ENCODE measurements at places on chromosomes 1 and 21.

DNA sequence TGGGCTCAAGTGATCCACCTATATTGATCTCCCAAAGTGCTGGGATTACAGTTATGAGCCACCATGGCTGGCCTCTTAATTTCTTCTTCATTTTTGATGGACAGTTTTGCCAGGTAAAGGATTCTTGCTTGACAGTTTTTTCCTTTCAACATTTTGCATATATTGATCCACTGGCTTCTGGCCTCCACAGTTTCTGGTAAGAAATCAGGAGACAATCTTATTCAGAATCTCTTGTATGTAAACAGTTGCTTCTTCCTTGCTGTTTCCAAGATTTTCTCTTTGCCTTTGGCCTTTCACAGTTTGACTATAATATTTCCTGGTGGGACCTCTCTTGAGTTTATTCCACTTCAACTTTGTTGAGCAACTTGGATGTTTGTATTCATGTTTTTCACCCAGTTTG lies 20.1 kb upstream of the KLF18 start:
- DNase-seq, result no peak

- DNase-seq, result no peak
These were observed 599.0 kb downstream of the AGBL4 start for GRCh38 chr1:49424782-49425181.

DNA sequence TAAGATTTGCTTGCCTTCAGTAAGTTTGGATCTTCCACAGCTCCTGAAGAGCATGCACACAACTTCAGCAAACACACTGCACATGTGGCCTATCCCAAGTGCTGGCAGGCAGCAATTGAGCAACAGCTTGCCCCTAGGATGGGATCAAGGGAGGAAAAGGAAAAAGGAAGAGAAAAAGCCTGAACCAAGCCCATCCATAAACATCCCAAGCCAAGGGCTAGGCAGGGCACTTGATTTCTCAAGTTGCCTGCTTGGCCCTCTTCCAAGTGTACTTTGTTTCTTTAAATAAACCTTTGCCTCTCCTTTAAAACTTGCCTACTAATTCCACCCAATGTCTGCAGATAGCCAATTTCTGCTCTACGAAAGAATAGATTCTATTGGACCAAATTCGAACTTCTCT lies 49.0 kb upstream of the OLFM3 start:
- no peak for DNase-seq

DNA sequence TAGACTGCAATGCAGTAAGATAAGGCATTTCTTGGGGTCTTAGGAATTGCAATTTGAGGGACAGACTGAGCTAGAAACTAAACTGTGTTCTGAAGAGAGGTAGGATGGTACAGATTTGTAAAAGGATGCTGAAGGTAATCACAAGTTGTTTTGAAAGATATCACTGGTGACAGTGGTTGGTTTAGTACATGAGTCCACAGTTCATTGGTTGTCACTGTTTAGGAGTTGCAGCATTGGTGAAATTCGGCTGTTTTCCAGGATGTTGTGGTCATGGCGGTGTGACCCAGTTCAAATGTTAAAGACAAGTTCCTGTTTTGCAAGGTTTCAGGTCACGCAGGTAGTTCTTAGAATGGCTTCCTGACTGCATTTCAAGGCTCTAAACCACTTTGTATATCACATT lies 292.8 kb upstream of the B3GALT2 start:
- DNase-seq, result no peak

DNA sequence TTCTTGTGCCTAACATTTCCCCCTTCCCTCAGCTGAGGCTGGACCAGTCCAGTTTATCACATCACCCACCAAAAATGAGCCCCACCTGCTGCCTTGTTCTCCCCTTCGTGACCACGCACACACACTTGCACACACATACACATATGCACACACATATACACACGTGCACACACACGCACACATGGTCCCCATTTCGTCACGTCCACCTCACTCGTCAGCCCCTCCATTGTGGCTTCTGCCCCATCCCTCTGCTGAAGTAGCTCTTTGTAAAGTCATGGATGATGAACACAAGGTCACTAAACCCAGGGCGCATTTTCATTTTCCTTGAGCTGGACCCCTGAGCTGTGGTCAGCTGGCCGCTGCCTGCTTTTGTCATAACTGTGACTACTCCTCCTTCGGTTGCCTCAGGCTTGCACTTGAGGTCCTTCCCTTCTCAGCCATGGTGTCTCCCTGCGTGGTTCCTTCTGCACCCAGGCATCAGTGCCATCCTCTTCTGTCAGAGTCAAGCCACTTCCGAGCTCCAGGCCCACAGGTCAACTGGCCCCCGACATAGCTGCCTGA lies 93.8 kb downstream of the SYT2 start:
- no peak for DNase-seq

DNA sequence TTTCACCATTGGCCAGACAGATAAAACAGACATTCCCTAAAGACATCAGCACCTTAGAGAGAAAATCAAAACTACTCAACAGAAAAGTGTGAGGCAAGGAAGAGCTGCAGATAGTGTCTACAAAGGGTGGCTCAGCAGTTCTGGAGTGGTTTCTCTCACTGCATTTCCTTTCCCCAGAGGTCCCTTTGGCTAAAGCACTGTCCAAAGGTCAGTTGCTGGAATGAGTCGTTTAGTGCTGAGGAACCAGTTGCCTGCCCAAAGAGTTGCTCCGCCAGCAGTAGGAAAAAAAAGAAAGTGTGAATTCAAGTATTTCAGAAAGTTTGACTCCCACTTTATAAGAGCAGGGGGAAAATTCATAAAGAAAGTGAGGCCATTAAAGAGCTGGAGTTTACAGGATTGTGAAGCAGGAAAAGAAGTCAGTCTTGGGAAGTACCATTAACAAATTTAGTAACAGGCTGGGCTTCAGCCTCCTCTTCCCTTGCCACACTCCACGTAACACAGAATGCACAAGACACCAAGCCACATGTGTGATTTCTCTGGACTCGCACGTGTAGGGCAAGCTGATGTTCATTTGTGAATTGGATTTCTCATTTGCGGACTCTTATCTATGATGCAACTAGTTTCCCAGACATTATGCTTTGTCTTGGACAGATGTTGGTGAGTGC lies 122.2 kb downstream of the RUNX1 start:
- DNase-seq, result no peak

- peak; percentile 81 for DNase-seq
These were observed 56.5 kb downstream of the IRF2BP2 start for GRCh38 chr1:234553240-234554188.

DNA sequence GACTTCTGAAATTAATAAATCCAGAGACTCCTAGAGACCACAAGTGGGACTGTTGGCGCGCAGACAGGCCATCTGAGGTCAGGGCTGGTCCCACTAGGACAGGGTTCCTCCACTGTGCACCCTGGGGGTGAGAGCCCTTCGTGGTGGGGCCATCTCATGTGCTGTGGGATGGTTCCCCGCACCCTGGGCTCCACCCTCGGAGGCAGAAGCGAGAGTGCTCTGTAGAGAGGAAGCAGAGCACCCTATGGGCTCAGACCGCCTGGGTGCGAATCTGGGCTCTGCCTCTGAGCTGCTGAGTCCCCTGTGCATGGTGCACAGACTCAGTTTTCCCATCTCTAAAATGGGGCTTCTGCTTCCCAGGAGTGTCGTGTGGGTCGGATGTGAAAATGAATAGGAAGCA lies 227.3 kb downstream of the NPHP4 start:
- DNase-seq, result no peak

DNA sequence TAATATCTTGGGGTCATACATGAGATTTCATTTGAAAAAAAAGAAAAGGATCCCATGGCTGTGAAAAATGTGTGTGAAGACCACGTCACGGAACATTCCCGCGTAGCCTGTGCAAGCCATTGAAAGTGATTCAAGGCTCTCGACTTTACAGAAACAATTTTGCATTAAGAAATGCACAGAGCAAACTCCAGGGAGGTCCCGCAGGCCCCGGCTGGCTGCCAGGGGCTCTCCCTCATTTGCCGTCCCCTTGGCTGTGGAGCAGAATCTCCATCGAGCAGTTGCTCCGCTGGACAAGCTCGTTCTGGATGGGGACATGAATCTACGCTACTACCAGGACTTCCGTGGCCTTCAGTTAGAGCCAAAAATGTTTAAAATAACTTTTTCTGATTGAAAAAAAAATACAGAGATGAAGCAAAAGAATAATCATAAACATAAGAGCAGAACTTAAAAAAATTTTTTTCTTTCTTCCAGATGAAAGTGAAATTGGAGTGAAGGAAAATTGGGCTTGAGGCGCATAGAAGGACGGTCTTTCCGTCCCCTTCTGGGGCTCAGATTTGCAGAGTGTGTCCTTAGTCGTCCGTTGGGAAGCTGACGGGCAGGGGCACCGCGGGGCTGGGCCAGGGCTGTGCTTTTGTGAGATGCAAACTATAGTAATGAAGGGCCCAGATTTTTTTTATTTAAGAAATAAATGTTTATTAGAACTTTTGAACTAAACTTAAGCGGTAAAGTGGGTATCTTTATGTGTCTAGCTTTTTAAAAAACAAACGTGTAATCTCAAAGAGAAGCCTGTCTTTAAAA lies 68.1 kb upstream of the ARHGEF16 start:
- DNase-seq, result no peak

- DNase-seq, result peak; percentile 83
These were observed at the start of gene MAD2L2 for GRCh38 chr1:11681071-11681771. Gene MAD2L2 (minus strand): TSS chr1:11681148. CDS start chr1:11680601, 547 bp downstream.

- no peak for DNase-seq
These were observed 12.9 kb upstream of the PDE9A start for GRCh38 chr21:42640486-42640885.

DNA sequence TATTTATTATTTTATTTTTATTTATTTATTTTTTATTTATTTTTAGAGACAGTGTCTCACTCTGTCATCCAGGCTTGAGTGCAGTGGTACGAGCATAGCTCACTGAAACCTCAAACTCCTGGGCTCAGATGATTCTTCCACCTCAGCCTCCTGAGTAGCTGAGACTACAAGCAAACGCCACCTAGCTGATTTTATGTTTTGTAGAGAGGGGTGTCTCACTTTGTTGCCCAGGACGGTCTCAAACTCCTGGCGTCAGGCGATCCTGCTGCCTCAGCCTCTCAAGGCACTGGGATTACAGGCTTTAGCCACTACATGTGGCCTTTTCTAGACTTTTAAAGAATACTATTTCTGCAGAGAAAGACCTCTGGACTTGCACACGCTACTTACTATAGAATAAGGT lies 61.3 kb upstream of the C1orf53 start:
- DNase-seq, result no peak

DNA sequence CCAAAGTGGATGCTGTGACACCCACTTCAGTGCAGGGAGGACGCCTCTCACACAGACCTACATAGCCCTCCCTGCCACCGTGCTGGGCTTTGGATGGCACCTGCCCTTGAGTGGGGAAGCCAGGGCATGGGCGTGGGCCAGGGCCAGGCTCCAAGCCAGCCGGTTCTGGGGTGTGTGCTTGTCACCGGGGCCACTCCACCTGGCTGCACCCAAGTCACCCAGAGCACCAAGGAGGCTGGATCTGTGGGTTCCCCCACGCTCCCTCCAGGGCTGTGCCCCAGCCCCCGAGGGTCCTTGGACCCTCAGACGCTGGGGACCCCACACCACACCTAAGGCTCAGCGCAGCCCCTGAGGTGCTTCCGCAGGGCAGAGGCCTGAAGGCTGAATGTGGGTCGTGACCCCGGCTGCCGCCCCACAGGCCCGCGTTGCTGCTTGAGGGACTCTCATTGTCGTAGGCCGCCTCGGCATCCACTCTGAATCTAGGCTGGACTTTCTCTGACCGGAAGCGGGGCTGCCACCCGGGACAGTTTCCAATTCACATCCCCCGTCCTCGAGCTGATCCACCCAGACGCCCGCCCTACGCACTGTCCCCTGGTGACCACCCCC lies 1.5 kb downstream of the MXRA8 start:
- DNase-seq, result no peak

GRCh38 chr1:235278233-235278914 lies 49.6 kb downstream of the ARID4B start:
- no peak for DNase-seq

All from fibroblast of skin of back (primary cell).